ENCODE measurements at places on chromosomes 3 and 15.

- peaks cover 21% of the 10 kb centered on the region for H3K4me1 ChIP-seq
- no peaks in the 10 kb centered on the region for H3K36me3 ChIP-seq
- no peak for DNase-seq
Measured at GRCh38 chr3:196144383-196145105, 62.7 kb upstream of the TFRC start.

GRCh38 chr3:123138839-123139444 lies 62.8 kb upstream of the SEC22A start:
- no peak for DNase-seq
- H3K27ac ChIP-seq = no peak overlapping the region
- no peaks in the 10 kb centered on the region for H3K4me1 ChIP-seq
- H3K36me3 ChIP-seq = peaks cover 13% of the 10 kb centered on the region
- H3K4me3 ChIP-seq = no peak overlapping the region

- H3K27ac ChIP-seq = peak overlapping the region; percentile 63
- no peak for DNase-seq
- no peaks in the 10 kb centered on the region for H3K27me3 ChIP-seq
- peaks cover 18% of the 10 kb centered on the region for H3K4me1 ChIP-seq
Measured at GRCh38 chr3:50358355-50358910, 888 bp downstream of the TMEM115 start.

GRCh38 chr3:131388490-131388799 lies 6.9 kb downstream of the NUDT16 start:
- no peaks in the 10 kb centered on the region for H3K27me3 ChIP-seq
- H3K27ac ChIP-seq = no peak overlapping the region
- peaks cover 7% of the 10 kb centered on the region for H3K4me1 ChIP-seq
- no peaks in the 10 kb centered on the region for H3K36me3 ChIP-seq
- H3K4me3 ChIP-seq = no peak overlapping the region

DNA sequence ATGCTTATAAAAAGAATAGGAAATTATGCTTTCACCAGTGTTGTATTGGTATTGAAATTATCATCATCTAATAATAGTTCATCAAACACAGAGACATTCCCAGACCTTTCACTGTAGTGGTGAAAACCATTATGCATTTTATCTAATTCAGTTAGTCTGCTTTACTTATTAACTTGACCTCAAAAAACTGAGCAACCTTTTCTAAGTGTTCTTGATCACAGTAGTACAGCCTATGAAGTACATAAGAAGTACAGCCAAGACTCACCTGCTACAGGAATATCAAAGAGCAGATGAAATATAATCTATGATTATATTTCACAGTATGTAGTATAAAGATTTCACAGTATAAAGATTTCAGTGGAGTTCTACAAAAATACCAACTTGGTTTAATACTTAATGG lies 75.2 kb downstream of the FILIP1L start:
- no peaks in the 10 kb centered on the region for H3K36me3 ChIP-seq
- H3K4me1 ChIP-seq = peaks cover 4% of the 10 kb centered on the region
- no peak for DNase-seq
- no peak overlapping the region for H3K27ac ChIP-seq
- no peak overlapping the region for H3K4me3 ChIP-seq

DNA sequence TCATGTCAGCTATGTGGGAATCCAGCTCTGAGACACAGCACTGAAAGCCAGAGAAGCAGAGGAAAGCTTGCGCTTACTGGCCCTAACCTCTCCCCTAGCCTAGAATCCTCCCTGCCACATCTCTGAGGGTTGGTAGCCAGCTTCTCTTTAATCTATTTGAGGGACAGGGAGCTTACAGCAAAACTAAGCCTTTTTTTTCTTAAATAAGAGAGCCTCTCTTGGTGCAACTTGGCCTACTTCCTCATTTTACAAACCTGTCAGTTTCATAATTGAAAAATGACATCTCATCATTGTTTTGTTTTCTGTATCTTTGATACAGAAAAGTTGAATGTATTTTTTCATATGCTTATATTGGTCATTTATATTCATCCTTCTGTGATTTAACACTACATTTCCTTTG lies 193.9 kb downstream of the ZNF621 start:
- H3K4me3 ChIP-seq = no peak overlapping the region
- H3K27ac ChIP-seq = peak overlapping the region; percentile 66
- DNase-seq = peak; percentile 39
- peaks cover 20% of the 10 kb centered on the region for H3K4me1 ChIP-seq
- no peaks in the 10 kb centered on the region for H3K36me3 ChIP-seq

- peaks cover 6% of the 10 kb centered on the region for H3K36me3 ChIP-seq
- no peaks in the 10 kb centered on the region for H3K27me3 ChIP-seq
- H3K27ac ChIP-seq = no peak overlapping the region
Measured at GRCh38 chr3:50632450-50632849, 15.5 kb downstream of the MAPKAPK3 start.

DNA sequence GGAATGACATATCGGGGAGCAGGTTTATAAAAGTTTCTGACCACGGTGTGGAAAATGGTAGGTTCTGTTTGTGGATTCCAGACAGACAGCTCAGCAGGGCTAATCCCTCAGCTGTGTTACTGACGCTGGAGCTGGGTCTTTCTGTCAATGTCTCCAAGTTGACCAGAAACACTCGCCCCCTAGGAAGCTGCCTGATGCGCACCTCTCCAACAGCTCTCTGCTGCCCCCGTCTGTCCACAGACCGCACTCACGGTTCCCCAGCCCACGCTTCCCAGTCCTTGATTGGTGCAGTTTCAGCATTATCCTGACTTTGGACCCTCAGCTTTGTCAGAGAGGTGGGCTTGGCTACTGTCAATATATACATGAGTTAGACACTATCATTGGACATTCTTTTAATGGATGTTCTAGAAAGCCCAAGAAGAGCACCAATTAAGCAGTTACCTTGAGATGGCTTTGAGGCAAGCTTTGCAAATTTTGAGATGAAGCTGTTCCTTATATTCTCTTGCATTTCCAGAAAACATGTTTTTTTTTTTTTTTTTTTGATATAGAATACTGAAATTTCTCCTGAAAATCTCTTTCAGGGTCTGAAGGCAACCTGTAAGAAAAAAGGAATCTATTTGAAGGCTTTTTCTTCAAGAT lies 98.9 kb upstream of the TBC1D5 start:
- H3K27me3 ChIP-seq = no peaks in the 10 kb centered on the region
- H3K36me3 ChIP-seq = no peaks in the 10 kb centered on the region
- DNase-seq = peak; percentile 24
- no peak overlapping the region for H3K27ac ChIP-seq
- no peaks in the 10 kb centered on the region for H3K4me1 ChIP-seq

DNA sequence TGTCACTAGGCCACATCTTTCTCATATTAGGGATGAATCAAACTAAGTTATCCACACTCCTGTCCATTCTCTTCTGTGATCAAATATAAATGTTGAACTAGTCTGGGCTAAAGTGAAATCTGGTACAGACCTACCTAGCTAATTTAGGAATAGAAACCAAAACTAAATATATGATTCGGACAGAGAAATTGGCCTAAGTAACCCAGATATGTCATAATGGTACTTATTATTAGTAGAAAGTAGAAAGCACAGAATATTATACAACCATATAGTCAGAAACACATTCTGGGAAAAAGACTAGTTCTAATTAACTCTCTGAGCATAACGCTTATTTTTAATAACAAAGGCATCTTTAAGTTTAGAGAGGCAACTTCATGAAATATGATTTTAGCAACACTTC lies 389.0 kb downstream of the LSAMP start:
- no peaks in the 10 kb centered on the region for H3K36me3 ChIP-seq
- no peak for DNase-seq
- H3K4me3 ChIP-seq = peak overlapping the region; percentile 31

GRCh38 chr15:66760968-66761725 lies 59.1 kb downstream of the SMAD6 start:
- H3K27me3 ChIP-seq = peaks cover 3% of the 10 kb centered on the region
- H3K36me3 ChIP-seq = no peaks in the 10 kb centered on the region
- H3K4me3 ChIP-seq = no peak overlapping the region

DNA sequence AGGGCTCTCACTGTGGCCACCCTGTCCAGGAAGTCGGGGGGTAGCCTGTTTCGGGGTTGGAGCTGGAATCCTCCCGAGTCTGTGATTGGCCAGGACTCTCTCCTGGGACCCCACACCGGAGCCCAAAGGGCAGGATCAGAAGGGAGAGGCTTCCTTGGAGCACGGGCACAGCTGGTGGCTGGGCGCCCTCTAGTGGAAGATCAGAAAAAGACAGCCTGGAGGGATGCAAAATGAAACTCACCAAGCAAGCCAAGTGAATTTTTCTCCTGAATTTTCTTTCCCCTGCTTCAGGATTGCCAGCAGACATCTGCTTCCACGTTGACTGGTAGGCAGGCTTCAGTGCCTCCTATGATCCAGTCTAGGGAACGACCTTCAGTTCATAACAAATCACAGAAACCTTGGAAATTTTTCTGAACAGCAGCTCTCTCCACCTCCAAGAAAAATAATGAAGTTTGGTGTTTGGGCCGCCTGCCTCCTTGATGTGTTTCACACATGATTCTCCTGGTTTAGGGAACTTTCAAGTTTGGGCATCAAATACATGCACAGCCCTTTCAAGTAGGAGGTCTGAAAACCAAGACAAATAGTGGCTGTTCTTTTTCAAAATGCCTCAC lies 224.6 kb downstream of the VPS13C start:
- no peak overlapping the region for H3K27ac ChIP-seq
- no peaks in the 10 kb centered on the region for H3K27me3 ChIP-seq
- no peaks in the 10 kb centered on the region for H3K4me1 ChIP-seq
- no peak overlapping the region for H3K4me3 ChIP-seq

DNA sequence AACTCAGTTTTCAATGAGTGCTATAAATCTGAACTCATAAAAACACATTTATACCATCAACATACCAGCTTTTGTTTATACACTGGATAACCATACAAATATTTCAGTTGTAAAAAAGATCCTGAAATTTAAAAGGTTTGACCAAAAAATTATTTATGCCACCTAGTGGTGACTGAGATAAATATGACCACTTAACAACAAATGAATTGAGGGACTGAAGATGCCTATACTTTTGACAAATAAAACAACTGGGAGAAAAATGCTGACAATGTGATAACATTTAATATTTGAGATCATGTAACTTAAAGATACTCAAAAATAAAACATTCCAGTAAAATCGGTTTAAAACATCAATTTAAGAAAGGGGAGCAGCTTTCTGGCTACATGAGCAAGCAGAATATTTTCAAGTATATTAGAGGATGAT lies 30.4 kb downstream of the ATG3 start:
- peaks cover 6% of the 10 kb centered on the region for H3K36me3 ChIP-seq
- no peaks in the 10 kb centered on the region for H3K4me1 ChIP-seq
- no peak overlapping the region for H3K4me3 ChIP-seq
- no peak overlapping the region for H3K27ac ChIP-seq
- no peaks in the 10 kb centered on the region for H3K27me3 ChIP-seq

DNA sequence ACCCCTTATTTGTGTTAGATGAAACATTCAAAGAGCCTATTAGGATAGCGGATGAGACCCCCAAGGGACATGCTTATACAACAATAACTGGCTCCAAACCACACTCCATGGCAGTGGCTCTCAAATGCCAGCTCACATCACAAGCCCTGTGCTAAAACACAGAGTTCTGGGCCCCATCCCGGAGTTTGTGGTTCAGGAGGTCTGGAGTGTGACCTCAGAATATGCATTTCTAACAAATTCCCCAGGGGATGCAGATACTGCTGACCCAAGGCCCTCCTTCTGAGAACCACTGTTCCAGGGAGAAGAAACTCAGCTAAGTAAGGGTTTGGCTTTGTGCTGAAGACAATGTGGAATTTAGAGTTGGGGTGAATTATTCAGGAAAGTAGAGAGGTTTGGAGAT lies 3.6 kb downstream of the CCRL2 start:
- H3K4me3 ChIP-seq = no peak overlapping the region
- no peak for DNase-seq
- H3K27ac ChIP-seq = no peak overlapping the region
- H3K36me3 ChIP-seq = no peaks in the 10 kb centered on the region
- no peaks in the 10 kb centered on the region for H3K27me3 ChIP-seq

DNA sequence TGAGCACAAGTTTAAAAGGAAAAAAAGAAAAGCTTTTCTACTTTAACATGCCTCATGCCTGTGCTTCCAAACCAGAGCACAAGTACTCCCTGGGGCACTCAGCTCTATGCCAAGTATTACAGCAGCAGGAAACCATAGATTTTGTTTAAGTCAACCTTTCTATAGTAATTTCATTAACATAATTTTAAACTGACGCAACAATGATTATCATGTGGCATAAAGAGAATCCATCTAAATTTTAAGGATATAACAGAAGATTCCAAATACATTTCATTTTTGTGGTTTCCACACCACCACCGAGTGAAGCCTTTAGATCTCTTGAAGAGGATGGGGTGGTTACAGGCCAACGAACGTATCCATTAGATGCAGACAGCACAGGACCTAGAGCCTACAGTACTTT lies 112.1 kb downstream of the TNIK start:
- peaks cover 5% of the 10 kb centered on the region for H3K36me3 ChIP-seq
- H3K27me3 ChIP-seq = no peaks in the 10 kb centered on the region
- peaks cover 83% of the 10 kb centered on the region for H3K4me1 ChIP-seq

DNA sequence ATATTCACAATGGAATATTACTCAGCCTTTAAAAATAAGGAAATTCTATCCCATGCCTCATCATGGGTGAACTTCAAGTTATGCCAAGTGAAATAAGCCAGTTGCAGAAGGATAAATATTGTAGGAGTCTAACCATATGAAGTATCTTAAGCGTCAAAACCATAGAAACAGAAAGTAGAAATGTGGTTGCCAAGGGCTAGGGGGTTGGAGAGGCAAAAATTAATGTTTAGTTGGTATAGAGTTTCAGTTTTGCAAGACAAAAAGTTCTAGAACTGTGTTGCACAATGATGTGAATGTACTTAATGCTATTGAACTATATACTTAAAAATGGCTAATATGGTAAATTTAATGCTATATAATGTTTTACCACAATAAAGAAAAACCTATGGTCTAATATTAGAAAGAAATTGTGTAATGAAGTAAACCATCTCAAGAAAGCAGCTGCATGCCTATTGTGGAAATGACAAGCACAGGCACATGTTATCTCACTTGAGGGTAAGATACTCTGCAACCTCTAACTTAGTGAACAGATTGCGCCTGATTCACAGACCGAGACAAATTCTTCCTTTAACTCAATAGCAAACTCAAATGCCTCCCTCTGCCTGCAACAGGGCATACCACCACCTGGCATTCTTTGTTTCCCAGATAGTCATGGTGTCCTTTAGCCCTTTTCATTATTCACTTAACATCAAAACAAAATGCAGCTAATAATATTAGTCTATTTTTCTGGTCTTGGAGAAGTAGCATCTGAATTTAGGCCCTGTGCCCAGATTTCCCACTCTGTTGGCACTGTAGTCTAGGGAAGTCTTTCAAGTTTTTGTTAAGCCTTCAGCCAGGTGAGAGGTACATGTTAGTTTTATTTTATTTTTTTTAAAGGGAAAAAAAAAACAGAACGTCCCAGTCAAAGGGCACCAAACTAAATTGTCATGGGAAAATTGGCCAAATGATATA lies 80.2 kb upstream of the ACP3 start:
- H3K27me3 ChIP-seq = peaks cover 2% of the 10 kb centered on the region
- H3K4me3 ChIP-seq = no peak overlapping the region
- H3K36me3 ChIP-seq = no peaks in the 10 kb centered on the region
- DNase-seq = no peak
- no peaks in the 10 kb centered on the region for H3K4me1 ChIP-seq

- H3K27ac ChIP-seq = no peak overlapping the region
- no peaks in the 10 kb centered on the region for H3K36me3 ChIP-seq
- H3K27me3 ChIP-seq = no peaks in the 10 kb centered on the region
- no peaks in the 10 kb centered on the region for H3K4me1 ChIP-seq
Measured at GRCh38 chr15:44159492-44159891, 35.6 kb downstream of the FRMD5 start.

All from GM12878 (cell line).